ENCODE measurements at places on chromosomes 5 and 9. TPM values are rescaled to one million over a fixed set of nuclear protein-coding genes. Genes with fewer than 3 reads are reported as not detected.

The DPH7 gene
- polyA plus RNA-seq: 40.0 TPM

DNA sequence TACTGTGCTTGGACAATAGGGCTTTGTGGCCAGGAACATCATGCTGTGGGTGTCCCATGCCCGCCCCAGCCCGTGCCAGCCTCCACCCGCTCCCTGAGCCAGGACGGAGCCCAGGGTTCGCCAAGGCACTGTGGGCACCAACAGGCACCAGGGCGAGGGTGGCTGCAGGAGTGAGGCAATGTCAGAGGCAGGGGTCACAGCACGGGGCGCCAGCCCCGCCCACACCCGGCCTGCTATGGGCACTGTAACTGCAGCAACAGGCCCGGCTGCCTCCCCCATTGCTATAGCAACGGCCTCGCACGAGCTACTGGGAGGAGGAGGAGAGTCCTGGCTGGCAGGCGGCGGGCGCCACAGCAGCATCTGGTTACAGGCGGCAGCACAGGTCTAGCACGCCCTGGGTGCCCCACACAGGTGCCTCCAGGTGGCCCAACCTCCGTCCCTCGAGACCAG is 2.5 kb downstream of the ABCA2 start:
- H3K4me1 ChIP-seq: peaks cover 20% of the 10 kb centered on the region
- H3K27ac ChIP-seq: no peak overlapping the region
- no peak for DNase-seq
- H3K4me3 ChIP-seq: no peak overlapping the region
- H3K27me3 ChIP-seq: no peaks in the 10 kb centered on the region

DNA sequence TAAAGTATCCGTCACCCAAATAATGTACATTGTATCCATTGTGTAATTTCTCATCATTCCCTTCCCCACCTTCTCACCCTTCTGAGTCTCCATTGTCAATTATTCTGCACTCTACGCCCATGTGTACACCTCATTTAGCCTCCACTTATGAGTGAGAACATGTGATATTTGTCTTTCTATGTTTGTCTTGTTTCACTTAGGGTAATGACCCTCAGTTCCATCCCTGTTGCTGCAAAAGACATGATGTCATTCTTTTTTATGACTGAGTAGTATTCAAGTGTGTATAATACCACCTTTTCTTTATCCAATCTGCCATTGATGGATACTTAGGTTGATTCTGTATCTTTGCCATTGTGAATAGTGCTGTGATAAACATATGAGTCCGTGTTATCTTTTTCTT is 4.9 kb upstream of the SPATA31C2 start:
- H3K27ac ChIP-seq: no peak overlapping the region
- H3K4me3 ChIP-seq: no peak overlapping the region
- no peak for DNase-seq

DNA sequence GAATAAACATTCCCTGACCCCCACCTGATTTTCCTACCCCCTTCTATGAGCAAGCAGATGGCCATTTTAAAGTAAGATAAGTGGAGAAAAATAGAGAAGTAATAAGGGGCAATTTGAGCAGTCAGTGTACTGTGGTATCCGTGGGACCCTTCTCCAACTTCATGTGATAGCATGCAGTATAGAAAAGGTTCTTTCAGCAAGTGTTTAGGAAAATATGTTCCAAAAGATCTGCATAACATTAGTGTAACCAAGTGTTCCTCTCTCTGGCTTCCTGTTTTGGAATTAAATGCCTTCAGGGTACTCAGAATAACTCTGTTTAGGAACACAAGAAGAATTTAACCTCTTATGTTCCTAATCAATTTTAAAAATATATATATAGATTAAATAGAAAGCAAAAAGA is 134.9 kb downstream of the ATG10 start:
- H3K4me3 ChIP-seq: no peak overlapping the region
- no peak overlapping the region for H3K27ac ChIP-seq
- DNase-seq: no peak
- H3K36me3 ChIP-seq: no peaks in the 10 kb centered on the region
- no peaks in the 10 kb centered on the region for H3K27me3 ChIP-seq

DNA sequence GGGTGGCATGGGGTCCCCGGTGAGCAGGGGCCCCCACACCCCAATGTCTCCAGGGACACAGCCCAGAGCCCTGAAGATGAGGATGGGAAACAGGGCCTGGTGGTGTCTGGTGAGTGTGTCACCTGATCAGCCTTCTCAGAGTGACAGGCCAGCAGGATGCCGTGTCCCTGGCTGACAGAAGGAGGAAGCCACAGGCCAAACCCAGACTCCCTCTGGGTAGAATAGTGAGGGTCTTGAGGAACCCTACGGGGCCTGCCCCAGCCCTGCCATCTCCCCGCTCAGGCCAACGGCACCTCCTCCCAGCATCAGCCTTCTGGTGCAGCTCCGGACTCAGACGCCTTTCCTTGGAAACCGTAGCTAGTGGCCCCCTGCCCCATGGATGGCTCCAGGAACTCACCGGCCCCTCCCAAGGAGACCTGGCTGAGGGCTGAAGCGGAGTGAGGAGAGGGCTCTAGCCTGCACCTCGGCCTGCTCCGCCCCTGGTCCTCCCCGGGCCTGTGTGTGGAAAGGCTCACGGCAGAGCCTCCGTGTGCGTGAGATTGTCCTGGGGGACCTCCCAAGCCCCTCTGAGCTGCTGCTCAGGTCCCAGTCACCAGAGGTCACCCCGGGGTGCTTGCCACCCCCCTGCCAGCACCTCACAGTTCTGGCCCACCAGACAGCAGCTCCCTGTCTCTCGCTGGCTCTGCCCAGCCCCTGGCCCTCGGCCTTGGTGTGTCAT is 6.0 kb downstream of the RALGDS start:
- no peak for DNase-seq
- H3K27me3 ChIP-seq: no peaks in the 10 kb centered on the region
- H3K36me3 ChIP-seq: peaks cover 6% of the 10 kb centered on the region
- peaks cover 67% of the 10 kb centered on the region for H3K4me1 ChIP-seq
- H3K4me3 ChIP-seq: peak overlapping the region; percentile 63

The KIAA1958 gene
- polyA plus RNA-seq: 2.8 TPM

DNA sequence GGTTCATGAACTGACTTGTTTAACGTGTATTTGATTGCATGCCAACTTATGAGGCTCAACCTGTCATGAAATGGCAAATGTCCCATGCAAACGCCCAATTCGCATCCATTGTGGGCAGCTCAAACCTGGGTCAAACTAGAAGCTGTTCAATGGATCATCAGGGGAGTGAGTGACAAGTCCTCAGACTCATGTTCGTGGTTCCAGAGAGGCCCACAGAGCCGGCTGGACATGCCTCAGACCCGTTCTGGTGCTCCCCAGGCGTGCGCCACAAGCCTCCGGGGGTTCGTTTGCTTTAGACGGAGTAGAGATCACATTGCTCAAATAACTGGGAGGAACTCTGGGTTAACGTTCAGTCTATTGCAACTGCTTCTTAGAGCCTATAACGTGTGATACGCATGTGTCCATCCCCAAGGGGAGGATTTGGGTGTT is 15.0 kb downstream of the GFI1B start:
- no peak overlapping the region for H3K27ac ChIP-seq
- DNase-seq: no peak
- H3K36me3 ChIP-seq: no peaks in the 10 kb centered on the region
- H3K4me1 ChIP-seq: peaks cover 17% of the 10 kb centered on the region
- H3K27me3 ChIP-seq: peaks cover 2% of the 10 kb centered on the region
- H3K4me3 ChIP-seq: no peak overlapping the region

GRCh38 chr5:103271570-103272289 is 13.2 kb downstream of the MACIR start:
- peaks cover 3% of the 10 kb centered on the region for H3K36me3 ChIP-seq
- peak overlapping the region; percentile 51 for H3K4me3 ChIP-seq
- DNase-seq: no peak
- H3K4me1 ChIP-seq: peaks cover 10% of the 10 kb centered on the region
- no peaks in the 10 kb centered on the region for H3K27me3 ChIP-seq
